HFFc6 (cell line): ENCODE measurements at places on chromosomes 6 and 20. TPM values are rescaled to one million over a fixed set of nuclear protein-coding genes. Genes with fewer than 3 reads are reported as not detected.

DNA sequence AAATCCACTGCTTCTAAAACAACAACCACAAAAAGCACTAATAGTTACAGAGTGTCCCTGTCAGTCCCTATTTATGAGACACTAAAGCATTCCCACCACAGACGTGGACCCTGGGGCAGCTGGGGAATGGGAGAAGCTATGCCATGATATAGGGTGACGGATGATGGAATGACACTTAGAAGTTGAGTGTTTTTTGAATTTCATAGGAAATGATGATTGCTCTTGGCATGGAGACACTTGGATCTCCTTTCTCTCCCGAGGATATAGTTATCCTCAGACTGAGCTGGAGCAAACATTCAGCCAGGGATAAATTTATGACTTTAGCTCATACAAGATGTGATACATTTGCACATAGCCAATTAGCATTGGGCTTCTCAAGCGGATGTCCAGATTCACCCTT is 151.2 kb downstream of the EDN3 start:
- DNase-seq: no peak

GRCh38 chr20:55678126-55678525 is 327.2 kb downstream of the CBLN4 start:
- DNase-seq: no peak

GRCh38 chr20:53984356-53985149 is 85.8 kb downstream of the BCAS1 start:
- DNase-seq: no peak

The CGAS gene
- total RNA-seq: 3.6 to 5.4 TPM (median 4.9 TPM) in 3 replicates

The TPD52L1 gene
- 11.2 to 32.6 TPM (median 15.4 TPM) in 3 replicates for total RNA-seq

GRCh38 chr20:48354320-48354876 is 473.4 kb downstream of the PREX1 start:
- DNase-seq: no peak
